ENCODE measurements at places on chromosomes 2 and 18. TPM values are rescaled to one million over a fixed set of nuclear protein-coding genes. Genes with fewer than 3 reads are reported as not detected.
A peak's percentile ranks its signal among the peaks of the same experiment; 100 is the strongest.

DNA sequence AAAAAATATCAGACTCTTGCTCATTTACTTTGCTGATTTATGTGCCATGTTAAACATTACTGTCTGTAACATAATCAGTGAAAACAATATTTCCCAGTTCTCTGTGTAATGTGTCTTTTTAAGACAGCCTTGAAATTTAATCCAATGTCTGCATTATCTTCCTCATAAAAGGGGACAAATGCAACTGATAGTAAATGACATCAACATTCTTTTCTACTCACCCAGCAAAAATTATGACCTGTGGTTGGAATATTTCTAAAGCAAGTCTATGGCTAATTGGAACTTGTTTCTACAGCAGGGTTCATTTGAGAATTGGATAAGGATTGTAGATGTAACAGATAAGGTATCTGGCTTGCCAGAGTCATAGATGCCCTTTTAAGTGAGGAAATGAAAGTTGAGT is 34.8 kb downstream of the C1D start:
- no peak for DNase-seq

- no peak for DNase-seq
Measured at GRCh38 chr18:40404284-40404683, 1550.8 kb upstream of the PIK3C3 start.

GRCh38 chr2:64661741-64662169 is 8.0 kb upstream of the SERTAD2 start:
- no peak for DNase-seq

- DNase-seq = no peak
Measured at GRCh38 chr2:24558781-24559472, 67.9 kb downstream of the NCOA1 start.

DNA sequence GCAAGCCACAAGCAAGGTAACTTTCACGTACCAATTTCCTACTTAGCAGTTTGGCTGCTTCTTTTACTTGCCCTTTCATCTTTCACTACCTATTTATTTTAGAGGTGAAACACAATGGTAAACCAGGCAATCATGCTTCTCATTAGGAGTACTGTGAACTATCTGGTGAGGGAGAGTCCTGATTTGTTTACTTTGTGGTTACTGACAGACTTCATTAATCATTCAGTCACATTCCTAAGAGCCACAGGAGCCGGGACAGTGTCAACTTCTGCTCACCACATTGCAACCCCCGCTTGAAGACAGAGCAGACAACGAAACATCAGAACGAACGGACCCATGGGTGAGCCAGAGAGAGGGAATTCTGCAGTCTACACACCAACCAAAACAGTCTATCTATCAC is 28.8 kb downstream of the TUBB6 start:
- DNase-seq = no peak

DNA sequence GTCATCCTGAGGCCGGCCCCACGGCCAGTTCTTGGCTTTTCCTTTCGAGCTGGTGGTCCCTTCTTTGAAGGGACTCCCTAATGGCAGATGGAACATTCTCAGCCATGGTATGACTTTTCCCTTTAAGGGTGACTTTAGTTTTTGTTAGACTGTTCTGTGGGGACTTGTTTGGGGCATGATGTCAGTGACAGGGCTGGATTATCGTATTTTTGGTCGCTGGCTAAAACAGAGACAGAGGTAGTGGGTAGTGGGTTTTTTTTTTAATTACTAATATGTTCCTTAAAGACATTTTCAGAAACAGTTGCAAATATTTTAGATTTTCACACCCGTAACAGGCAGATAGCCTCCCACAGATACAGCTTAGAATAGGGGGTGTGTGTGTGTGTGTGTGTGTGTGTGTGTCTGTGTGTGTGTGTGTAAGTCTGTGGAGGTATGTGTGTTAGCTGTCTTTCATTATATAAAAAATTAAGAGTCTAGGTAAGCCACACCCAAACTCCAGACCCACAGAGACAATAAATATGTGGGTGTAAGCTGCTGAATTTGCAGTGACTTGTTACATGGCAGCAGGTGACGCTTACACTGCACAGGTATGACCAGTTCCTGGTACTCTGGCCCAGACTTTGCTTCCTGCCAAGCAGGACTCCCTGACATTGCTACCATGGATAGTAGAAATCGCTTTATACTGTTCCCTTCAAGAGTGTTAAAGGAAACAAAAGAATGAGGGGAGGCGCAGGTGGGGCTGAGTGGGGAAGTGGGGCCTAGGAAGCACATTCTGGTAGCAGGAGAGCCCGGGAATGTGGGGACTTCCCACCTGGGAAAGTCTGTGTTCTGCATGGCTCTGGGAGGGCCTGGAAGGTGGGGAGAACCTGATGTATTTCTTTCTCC is 20.9 kb downstream of the NCK2 start:
- DNase-seq = no peak

DNA sequence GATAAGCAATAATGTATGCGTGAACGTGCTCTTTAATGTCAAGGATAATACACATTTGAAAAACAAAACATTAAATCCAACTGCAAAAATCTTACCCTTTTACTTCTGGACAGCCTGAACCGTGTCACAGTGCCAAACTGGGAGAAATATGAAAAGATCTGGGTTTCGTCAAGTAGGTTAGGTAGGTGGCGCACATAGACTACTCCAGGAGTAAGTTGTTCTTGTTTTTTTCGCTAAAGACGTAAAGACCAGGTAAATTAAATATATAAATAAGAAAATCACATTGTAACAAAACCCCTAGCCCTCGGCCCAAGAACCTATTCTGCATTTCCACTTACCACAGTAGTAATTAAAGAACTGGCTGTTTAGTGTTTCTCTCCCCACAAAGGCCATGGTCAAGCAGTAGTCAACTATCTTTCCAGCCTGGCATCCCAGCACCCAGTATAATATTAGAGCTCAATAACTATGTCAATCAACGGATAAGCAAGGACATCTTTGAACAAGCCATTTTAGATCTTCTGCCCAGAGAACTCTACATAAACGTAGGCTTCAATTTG is 1.1 kb downstream of the NIFK start:
- peak; percentile 14 for DNase-seq

- DNase-seq = no peak
Measured at GRCh38 chr2:201854841-201855240, 48.5 kb downstream of the CDK15 start.

DNA sequence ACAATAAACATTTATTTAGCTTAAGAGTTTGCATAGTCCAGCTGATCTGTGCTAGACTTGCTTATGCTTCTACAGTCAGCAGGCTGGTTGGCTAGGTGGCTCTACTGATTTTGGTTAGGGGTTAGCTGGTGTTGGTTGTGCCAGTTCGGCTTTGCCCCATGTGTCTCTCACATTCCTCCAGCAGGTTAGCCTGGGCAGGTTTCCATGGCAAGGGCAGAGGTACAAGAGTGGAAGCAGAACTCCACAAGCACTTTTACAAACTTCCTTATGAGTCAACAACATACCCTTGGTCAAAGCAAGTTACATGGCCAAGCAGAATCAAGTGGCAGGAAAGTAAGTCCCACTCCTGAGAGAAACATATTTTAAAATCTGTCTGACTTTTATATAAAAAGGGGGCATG is 82.3 kb downstream of the SS18 start:
- DNase-seq = no peak

GRCh38 chr2:149098701-149099100 is 60.2 kb downstream of the LYPD6B start:
- no peak for DNase-seq

DNA sequence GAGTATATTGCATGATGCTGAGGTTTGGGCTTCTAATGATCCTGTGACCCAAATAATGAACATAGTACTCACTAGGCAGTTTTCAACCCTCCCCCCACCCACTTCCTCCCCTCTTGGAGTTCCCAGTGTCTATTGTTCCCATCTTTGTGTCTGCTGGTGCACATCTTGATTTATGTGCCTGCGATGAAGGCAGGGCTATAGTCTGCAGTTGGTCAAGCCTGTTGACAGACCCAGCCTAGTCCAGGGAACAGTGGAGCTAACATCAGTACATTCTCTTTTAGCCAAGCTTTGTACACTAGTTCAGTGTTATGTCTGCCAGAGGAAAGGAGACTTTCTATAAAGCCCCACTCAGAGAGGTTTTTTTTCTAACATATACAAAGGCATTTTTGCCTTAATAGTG is 287.6 kb downstream of the CPS1 start:
- no peak for DNase-seq

DNA sequence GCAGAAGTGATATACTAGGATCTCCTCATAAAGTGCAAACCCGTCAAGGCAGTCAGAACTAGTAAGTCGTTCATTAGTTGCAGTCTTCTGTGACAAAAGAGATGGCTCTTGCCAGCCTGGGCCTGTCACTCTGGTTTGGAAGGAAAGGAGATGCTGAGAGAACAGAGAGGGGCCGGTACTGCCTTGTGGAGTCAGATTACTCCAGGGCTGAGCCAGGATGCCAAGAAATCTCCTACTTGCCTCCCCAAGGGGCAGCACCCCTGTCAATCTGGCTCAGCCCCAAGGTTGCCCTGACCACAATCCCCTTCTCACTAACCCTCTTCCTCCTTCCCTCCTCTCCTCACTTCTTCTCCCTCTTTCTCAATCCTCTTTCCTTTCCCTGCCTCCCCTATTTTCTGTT is 62.9 kb upstream of the ASPRV1 start:
- DNase-seq = no peak

GRCh38 chr2:98601532-98602132 is 6.7 kb downstream of the COA5 start:
- no peak for DNase-seq

- DNase-seq = no peak
Measured at GRCh38 chr2:193517615-193518014, 1322.9 kb upstream of the TMEFF2 start.

DNA sequence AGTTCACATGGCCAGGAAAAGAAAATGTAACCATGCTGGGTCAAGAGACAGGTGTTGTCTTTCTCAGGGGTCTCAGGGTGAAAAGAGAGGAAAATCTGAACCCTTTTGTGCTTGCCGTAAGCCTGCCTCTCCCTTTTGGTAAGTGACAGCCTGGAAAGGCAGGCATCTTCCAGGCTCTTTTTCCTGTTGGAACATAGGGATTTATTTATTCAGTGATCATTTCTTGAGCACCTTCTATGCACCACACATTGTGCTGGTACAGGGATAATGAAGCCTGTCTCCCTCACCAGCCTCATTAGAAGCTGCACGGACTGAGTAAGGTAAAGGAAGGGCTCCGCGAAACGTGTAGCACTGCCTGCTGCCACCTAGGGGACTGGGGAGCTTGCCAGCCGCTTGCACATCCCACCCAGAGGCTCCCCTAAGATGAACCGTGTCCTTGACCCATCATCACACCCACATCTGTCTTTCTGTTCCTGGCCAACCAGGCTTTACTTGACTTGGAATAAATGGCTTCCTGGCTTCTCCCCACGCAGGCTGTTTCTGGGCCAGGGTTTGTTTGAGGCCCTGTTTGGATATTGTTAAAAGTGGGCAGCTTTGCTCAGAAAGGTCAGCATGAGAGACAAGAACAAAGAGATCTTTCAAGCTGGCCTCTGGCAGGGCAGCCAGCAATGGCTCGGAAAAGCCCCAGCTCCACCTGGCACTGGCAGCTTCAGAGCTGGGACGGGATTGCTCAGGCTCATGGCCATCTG is 73.3 kb upstream of the MCFD2 start:
- DNase-seq = no peak

- DNase-seq = no peak
Measured at GRCh38 chr2:101030866-101031554, 28.9 kb downstream of the RPL31 start.

DNA sequence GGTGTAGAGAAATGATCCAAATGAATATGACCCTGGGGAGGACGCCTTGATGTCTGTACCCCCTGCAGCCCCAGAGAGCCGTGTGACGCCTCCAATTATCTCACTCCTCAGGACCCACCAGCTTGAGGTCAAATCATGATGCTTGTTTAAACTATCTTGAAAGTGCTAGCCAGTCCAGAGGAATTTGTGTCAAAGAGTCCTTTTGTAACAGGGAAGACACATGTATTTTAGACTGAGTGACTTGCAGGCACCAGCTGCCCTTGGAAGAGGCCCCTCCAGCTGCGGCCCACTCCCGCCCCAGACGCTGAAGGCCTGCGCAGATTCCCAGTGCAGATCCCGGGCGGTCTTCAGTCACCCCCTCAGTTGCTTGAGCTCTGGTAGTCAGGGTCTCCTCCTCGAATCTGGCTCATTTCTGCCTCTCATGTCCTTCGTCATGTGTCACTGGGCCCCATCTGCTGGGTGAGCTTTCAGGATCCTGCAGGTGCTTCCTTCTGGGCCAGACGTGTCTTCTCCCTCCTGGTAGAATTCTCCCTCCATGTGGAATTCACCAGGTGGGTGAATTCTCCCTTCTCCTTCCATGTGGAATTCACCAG is 77.4 kb downstream of the RNF144A start:
- no peak for DNase-seq

- DNase-seq = no peak
Measured at GRCh38 chr18:40019797-40020392, 1935.1 kb upstream of the PIK3C3 start.

DNA sequence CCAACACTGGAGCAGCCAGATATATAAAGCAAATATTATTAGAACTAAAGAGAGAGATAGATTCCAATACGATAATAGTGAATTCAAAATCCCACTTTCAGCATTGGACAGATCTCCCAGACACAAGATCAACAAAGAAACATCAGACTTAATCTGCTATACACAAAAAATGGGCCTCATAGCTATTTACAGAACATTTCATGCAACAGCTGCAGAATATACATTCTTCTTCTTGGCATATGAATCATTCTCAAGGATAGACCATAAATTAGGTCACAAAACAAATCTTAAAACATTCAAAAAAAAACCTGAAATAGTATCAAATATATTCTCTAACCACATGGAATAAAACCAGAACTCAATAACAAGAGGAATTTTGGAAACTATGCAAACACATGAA is 23.8 kb upstream of the BAZ2B start:
- no peak for DNase-seq

GRCh38 chr2:110905217-110905616 is 172.8 kb downstream of the ACOXL start:
- no peak for DNase-seq

GRCh38 chr2:36416370-36417165 is 61.0 kb downstream of the CRIM1 start:
- no peak for DNase-seq

DNA sequence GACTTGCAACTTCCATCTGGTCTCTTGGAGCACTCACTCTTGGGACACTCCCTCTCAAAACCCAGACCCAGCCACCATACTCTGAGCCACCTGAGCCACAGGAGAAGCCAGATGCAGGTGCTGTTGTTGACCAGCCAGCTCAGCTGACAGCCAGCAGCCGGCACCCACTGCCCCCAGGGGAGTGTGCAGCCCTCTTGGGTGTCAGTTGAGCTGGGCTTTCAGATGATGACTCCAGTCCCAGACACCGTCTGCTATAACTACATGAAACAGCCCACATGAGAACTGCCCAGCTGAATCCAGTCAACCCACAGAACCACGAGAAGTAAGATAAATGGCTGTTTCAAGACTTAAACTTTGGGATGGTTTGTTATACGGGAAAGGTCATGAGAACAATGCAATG is 10.7 kb upstream of the IGFBP2 start:
- DNase-seq = no peak

Gene KCNE4
- not detected for polyA plus RNA-seq

Gene UGT1A6
- not detected for polyA plus RNA-seq

Gene CAPN10
- polyA plus RNA-seq = 9.9 TPM

Gene INPP1
- polyA plus RNA-seq = 3.1 TPM

Gene CDCA7
- 3.9 TPM for polyA plus RNA-seq

Gene IL36A
- 0.56 TPM for polyA plus RNA-seq

Gene NEUROD1
- polyA plus RNA-seq = not detected

Gene MAP3K19
- not detected for polyA plus RNA-seq

Gene TOGARAM2
- polyA plus RNA-seq = 0.46 TPM

Gene DUSP2
- 303 TPM for polyA plus RNA-seq

Gene DSC2
- not detected for polyA plus RNA-seq

Gene TSPYL6
- polyA plus RNA-seq = not detected

Gene GPR55
- polyA plus RNA-seq = not detected

Gene ABCB11
- polyA plus RNA-seq = not detected

Gene FAM168B
- polyA plus RNA-seq = 37.2 TPM

Gene EFHD1
- 3.6 TPM for polyA plus RNA-seq

Gene SLC23A3
- not detected for polyA plus RNA-seq

Gene PSMA8
- polyA plus RNA-seq = 1.7 TPM

Gene MAPK4
- not detected for polyA plus RNA-seq
